ENCODE measurements at places on chromosomes 11 and 22. TPM values are rescaled to one million over a fixed set of nuclear protein-coding genes. Genes with fewer than 3 reads are reported as not detected.

GRCh38 chr22:24805790-24806662, at the start of gene SGSM1:
Gene SGSM1, plus strand, starts transcription at chr22:24806211. Its CDS starts 115 bp downstream, at chr22:24806326.
- no peak within 1 kb of the TSS for H3K27ac ChIP-seq
- peaks cover 13% of the 10 kb centered on the region for H3K4me1 ChIP-seq
- H3K36me3 ChIP-seq = no peaks in the 10 kb centered on the region
- peak; percentile 25 for DNase-seq
- peak within 1 kb of the TSS; percentile 25 for H3K4me3 ChIP-seq
- peaks cover 40% of the 10 kb centered on the region for H3K27me3 ChIP-seq

DNA sequence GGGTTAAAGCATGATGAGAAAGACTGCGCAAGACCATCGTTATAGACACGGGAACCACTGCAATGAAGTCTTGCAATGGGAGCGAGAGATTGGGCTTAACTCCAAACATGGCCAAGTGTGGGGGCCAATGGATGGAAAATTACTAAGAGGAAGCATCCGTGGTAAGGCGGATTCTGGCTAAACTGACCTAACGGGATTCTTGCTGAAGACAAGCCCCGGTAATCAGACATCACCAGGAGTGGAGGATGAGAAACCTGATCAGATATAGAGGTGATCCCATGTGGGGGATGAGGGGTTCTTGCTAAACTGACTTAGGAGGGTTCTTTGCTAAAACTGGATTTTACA, 5.8 kb upstream of the SYNGR1 start:
- H3K4me3 ChIP-seq = no peak overlapping the region
- no peaks in the 10 kb centered on the region for H3K36me3 ChIP-seq
- 0 out of 2 replicates have a peak, but pooled peaks cover 2% of the 10 kb centered on the region for H3K27me3 ChIP-seq
- H3K27ac ChIP-seq = no peak overlapping the region
- H3K4me1 ChIP-seq = peaks cover 12% of the 10 kb centered on the region

OR10A5 gene
- total RNA-seq = not detected

NXPE2 gene
- not detected for total RNA-seq

Measured in HepG2 (cell line).